ENCODE measurements at places on chromosomes 5 and 9.

DNA sequence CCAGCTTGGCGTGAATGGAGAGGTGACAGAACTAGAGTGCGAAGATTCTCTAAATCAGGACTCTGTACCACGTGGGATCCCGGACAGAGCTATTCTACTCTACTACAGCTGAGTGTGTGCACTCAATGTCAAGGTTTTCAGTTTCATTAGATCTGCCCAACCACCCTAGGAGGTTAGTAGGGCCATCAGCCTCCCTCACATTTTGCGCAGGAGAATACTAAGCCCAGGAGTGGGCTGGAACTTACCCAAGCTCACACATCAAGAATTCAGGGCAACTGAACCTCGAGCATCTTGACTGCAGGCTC is 68.3 kb upstream of the TBC1D2 start:
- DNase-seq = no peak

GRCh38 chr9:82681809-82682208 is 381.1 kb downstream of the RASEF start:
- no peak for DNase-seq

GRCh38 chr9:100590481-100590880 is 12.6 kb downstream of the CAVIN4 start:
- DNase-seq = no peak

DNA sequence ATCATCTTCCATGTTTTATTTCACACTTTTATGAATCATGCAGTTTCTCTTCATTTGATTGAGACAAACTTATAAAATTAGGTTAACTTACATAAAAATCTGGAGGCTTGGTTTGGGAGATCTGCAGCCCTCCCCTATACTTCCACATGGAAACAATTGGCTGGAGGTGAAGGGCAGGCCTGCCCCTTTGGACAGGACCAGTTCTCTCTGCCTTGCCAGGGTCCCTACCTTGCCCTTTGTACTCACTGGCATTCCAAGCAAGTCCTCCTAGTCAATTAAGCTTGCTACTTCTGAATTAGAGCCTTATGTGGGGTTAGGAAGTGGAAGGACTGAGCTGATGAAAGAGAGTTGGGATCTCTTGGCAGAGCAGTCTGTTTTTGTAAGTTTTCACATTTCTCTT is 257.3 kb downstream of the GAS1 start:
- no peak for DNase-seq

DNA sequence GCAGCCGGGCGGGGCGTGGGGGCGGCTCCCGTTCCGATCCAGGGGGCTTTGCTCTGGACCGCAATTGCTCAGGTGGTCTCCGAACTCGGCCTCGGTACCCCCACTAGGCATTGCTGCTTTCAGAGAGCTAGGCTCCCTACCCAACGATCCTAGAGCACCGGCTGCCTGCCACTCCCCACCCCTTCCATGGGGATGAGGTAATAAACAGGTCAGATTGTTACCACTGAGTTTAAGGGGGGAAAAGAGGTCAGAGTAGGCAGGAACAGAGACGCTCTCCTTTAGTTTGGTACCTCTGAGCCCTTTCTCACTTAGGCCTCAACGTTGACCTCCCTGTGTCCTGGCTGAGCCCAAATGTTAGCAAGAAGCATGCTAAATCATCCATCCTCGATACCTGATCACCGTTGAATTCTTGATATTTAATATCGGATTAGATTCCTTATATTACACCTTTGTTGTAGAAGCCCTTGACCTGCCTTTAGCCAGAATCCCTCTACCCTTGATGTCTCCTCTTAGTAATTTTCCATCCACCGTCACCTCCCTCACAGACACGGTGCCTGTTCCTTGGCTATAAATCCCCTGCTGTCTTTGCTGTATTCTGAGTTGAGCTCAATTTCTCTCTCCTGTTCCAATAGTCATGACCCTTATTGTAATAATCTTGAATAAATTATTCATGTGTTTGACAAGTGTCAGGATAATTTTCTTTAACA is 588 bp upstream of the PLPP1 start:
- no peak for DNase-seq

- DNase-seq = no peak
Measured at GRCh38 chr9:77807281-77807683, 159.2 kb upstream of the GNA14 start.

DNA sequence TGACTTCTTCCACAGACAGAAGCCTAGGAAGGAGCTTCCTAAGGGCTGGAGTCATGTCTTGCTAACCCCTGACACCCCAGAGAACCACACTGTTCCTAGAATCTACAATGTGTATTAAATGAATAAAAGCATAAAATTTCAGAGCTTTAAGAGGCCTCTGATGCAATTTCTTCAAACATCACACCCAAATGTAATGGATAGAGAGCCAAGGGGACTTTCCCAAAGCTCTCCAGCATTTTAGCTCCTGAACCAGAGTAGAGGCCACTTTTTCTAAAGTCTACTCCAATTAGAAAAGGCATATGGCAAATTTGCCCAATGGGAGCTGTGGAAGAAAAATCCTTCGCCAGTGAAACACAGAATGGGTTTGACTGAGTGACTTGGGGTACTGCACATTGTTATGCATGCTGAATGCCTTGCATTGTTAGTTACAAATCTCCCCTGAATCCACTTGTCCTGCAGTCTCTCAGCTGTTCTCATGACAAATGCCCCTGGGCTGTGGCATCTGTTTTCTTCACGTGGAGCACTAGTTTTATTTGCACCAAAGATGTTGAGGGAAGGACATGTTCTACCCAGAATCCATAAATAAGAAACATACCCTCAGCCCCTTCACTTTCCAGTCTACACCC is 334.0 kb downstream of the ASTN2 start:
- DNase-seq = no peak

DNA sequence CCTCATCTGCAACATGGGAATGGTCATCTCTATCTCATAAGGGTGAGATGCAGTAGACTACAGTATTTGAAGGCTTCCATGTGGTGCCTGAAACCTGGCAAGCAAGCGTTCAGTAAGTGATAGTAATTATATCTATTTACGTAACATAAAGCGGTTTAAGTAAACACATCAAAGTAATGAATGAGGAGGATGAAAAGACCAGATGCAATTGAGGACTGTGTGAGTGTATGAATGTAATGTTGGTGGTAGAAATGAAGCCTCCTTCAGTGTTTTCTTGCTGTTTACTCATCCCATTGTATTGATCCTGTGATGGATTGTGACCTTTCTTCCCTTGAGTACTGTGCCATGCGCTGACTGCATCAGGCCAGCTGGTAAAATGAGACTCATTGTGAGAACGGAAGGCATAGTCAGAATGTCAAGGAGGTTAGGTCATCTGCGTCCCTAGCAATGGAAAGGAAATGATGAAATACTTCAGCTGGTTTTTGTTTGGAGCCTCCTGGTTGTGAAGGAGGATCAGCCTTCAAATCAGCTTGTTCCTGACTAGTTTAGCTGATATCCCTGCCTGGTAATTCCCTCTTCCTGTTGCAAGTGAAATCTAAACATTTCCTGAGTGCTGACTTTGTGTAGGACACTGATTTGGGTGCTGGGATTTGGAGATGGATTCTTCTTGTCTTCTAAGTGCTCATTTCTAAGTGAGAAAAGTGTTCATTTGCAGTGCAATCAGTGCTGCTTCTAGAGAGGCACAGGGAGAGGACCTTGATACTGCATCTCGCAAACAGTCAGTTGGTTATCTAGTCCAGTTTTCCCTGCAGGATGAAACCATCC is 35.6 kb downstream of the TNFSF8 start:
- DNase-seq = no peak

GRCh38 chr5:106843812-106844416 is 826.8 kb downstream of the EFNA5 start:
- DNase-seq = peak; percentile 11

- DNase-seq = no peak
Measured at GRCh38 chr9:114588210-114588609, 641 bp downstream of the ATP6V1G1 start.

DNA sequence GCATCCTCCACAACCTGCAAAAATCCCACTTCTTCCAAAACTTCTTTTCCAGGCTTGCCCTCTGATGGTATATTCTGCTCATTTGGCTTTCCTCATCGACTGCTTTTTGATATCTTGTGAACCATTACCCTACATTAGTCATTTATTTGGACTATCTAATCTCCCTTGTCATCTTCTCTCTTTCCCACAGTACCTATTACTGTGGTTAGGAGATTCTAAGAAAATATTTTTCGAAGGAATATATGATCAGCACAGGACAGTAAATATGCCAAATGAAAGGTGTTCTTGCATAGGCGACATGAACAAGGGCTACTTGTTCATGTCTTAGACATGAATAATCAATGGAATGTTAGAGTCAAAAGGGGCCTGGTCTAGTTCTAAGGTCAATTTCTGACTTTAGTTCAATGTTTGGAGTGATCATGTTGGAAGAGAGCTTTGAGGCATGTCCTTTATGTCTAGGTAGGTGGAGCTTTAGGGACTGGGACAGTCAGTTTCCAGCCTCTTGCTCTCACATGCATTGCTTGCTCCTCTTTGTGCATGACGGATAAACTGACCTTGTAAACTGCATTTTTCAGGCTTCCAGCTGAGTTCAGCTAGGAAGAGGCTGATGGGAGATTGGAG is 243.4 kb upstream of the RPS23 start:
- DNase-seq = no peak

DNA sequence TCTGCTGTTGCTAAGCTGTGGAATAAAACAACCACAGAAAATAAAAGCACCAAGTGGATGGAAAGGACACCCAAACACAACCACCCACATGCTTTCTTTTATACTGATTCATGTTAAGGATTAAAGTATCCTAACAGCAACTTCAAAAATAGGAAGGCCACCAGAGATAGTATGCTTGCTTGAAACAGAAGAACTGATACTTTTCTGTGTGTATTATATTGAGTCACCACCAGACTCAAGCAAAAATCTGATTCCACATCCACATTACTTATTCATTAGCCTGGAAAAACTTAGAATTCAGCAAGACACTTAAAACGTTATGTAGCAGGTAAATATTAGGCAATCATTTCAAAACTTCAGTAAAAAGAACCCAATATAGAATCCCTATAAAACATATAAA is 52.3 kb downstream of the ZDHHC21 start:
- no peak for DNase-seq

GRCh38 chr9:96476013-96476412 is 26.0 kb downstream of the HABP4 start:
- no peak for DNase-seq

DNA sequence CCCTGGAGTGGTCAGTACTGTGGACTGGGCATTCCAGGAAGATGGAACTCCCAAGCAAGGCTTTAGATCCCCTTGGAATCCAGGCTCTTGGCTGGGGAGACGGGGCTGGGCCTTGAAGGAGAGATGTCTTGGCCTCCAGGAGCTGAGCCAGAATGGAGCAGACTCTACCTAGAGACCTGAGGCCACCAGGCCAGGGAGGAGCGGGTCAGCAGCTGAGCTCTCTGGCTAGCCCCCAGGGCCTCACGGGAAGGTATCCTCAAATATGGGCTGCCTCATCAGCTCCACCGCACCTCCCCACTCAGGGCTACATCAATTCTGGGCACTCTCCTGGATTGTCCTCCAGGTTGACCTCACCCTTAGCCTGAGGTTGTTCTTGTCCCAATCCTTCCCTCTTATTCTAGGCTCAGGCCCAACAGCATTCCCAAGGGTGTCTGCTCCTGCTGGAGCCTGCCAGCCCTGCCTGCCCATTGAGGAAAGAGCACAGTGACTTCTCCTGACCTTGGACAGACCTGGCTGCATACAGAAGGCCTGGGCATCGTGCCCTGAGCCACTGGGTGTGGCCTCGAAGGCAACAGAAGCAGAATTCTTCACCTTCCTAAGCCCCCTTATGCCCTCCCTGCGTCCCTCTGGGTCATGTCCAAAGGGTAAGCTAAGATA is 3.0 kb upstream of the PDLIM4 start:
- DNase-seq = no peak

DNA sequence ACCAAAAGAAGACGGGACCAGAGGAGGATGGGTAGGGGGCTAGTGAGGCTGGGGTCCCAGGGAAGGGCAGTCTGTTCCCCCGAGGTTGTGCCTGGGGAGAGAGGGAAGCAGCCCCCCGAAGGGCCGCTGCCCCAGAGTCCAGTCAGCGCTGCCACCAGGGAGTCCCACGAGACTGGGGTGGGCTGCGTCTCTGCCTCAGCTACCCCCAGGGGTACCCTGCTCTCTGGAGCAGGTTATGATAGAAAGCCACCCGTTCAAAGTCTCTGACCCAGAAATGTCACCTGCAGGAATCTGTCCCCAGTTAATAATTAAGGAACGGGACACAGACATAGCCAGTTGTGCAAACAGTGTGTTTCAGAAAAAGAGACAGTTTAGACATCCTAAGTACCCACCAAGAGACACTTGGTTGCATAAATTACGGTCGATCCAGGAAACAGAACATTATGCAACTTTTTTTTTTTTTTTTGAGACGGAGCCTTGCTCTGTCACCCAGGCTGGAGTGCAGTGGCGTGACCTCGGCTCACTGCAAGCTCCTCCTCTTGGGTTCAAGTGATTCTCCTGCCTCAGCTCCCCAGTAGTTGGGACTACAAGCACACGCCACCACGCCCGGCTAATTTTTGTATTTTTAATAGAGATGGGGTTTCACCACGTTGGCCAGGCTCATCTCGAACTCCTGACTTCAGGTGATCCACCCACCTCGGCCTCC is 10.7 kb upstream of the AGPAT2 start:
- DNase-seq = no peak

- no peak for DNase-seq
Measured at GRCh38 chr5:128101676-128102075, 18.1 kb downstream of the SLC12A2 start.

DNA sequence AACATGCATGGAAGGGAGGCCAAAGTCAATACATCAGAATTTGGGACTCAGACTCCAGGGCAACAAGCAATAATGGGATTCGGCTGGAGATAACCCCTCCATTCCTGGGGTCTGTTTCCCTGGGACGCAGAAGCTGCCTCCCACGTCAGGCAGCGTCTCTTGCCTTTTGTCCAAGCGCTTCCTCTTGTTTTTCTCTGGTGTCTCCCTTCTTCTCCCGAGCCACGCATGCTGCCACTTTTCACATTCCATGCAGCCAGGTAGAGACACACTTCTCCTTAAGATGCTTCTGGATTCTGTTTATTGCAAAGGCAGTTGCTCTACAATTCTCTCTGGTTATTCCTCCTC is 267.3 kb downstream of the AOPEP start:
- DNase-seq = no peak

- no peak for DNase-seq
Measured at GRCh38 chr5:2187156-2187555, 304.4 kb upstream of the IRX4 start.

DNA sequence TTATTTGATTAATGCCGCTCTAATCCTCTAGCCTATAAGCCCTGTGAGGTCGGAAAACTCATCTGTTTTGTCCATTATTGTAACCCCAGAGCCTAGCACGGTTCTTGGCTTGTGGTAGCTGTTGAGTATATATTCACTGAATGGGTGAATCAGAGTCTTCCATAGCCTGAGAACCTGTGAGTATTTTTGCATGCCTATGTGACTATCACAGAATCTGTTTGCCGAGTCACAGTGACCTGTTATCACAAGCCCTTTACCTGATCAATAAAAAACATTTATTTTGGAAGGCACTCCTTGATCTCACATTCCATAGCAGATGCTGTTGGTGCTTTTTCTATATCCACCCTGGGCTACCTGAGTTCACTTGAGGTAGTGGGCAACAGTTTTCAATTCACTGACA is 125.0 kb upstream of the STC2 start:
- no peak for DNase-seq

GRCh38 chr5:90967851-90968250 is 409.3 kb downstream of the ADGRV1 start:
- DNase-seq = no peak

GRCh38 chr9:89172398-89172797 is 6.2 kb downstream of the SHC3 start:
- no peak for DNase-seq

Data from SK-N-DZ (cell line).